Kidney tubule cell (primary cell): ENCODE measurements at places on chromosomes 2 and 18.

DNA sequence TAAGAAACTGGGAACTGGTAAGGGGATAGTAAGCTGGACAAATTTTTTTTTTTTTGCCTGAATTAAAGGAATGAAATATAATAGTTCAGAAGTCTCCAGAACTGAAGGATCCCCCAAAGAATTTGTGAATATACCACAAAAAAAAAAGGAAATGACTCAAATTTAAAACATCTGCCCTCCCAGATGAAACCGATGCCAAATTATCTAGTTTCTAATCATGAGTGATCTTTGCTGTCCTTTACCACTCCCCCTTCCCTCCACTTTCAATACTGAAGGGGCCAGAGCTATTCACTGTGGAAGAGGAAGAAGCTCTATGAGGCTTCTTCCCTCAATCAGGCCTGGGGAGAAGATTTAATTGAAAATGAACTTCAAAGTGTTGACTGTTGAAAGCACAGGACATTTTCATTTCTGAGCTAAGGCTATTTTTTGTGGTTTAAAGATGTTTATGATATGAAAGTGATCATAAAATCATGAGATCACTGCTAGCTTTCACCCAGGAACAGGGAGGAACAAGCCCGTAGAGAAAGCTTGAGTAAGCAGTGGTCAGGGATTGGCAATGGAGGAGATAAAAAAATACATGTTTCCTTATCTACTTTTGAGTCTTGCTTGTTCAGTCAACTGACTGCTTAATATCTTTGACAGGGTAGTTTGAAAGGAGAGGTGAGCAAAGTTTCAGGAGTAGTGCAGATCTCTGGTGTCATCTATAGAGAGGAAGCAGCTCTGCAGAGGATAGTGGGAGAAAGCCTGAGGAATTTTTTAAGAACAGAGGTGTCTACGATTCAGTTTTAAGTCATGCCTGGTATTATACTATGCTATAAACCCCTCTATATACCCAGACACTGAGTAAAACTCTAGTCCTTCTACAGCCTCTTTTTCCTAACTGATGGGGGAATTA, 409.5 kb upstream of the FIGN start:
- DNase-seq = no peak

DNA sequence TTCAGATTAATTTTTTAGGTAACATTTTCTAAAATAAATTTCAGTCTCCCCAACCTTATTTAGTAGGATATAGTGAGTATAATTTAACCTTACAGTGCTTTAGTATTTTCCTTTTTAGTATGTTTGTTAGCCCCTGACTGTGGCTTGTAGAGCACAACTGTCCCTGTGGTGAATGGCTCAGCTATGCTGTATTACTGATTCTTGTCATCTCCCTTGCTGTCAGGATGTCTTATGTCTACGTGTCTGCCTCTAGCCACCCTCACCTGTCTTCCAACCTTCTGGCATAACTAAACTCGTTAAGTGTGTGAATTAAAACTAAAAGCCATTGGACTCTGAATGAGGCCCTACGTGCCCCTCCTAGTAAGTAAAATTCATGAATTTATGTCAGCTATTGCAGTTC, 18.4 kb downstream of the MRPS9 start:
- no peak for DNase-seq

DNA sequence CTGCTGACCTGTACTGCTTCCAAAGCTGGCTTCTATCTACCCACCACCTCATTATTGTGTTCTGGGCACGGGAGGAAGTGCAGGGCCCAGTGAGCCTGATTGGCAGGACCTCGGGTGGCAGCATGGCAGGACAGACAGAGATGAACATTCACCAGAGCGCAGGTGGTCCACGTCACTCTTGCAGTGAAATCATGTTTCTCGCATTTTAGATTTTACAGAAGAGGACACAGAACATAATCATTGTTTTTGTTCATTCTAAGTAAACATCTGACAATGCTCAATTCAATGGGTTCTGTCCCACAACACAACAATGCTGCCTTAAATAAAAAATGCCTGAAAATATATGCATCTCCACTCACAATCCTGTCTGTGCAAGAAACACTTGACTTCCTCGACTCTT, 11.5 kb upstream of the BIN1 start:
- DNase-seq = no peak

- DNase-seq = no peak
Observed at GRCh38 chr2:88184762-88185161, 14.6 kb downstream of the THNSL2 start.

- no peak for DNase-seq
Observed at GRCh38 chr2:129006135-129006886, 687.6 kb upstream of the HS6ST1 start.
